ENCODE measurements at places on chromosomes 6 and 20.

GRCh38 chr6:107571354-107571753, 81.4 kb downstream of the SOBP start:
- DNase-seq: no peak

DNA sequence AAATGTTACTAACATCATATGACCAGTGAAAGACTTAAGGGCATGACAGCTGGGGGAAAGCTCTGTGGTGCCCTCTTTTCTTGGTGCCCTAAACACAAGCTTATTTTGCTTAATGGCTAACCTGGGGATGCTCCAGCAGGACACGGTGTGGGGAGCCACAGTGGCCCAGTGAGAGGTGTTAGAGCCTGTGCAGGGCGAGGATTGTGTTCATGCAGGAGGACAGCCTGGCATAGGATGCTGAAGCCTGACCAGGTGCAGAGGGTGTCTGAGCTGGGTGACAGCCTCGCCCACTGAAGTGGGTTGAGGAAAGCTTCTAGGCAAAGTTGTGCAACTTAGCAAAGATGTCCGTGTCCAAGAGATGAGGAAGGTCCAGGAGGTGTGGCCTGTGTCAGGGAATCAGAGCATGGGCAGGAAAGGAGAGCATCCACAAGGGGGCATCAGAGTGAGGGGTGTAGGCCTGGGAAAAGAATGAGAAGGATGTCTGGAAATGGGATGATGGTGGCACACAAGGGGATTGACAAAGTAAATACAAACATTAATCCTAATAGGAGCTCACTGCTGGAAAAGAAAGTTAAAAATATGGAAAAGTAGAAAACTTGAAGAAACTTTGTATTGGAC, 33.9 kb downstream of the SLC17A4 start:
- peak; percentile 27 for DNase-seq

DNA sequence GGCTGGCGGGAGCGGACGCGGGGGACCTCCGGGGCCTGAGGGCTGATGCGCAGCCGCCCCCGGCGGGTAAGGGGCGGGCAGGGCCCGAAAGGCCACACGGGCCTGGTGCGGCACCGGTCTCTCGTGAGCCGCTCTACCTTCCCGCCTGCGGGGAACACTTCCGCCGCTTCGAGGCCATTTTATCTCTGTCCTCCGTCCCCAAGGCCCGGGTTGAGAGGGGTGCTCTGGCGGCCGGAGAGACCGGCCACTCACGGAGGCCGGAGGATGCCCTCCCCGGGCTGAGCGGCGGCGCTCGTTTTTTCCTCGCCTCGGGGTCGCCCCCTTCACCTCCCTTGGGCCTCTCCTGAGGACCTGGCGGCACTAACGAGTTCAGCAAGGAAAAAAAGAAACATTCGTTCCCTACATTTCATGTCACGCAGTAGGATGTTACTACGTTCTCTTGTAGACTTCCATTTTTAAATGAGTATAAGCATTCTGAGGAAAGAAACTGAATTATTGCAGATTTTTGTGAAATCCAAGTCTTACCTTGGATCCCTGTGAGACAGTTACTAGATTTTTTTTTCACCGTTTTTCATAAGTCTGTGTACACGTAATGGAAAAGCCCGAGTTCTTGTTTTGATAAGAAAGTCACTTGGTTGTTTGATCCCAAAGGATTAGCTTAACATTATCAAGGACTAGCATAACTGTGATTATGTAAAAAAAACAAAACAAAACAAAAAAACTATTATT, 575 bp downstream of the WTAP start:
- DNase-seq: peak; percentile 39

DNA sequence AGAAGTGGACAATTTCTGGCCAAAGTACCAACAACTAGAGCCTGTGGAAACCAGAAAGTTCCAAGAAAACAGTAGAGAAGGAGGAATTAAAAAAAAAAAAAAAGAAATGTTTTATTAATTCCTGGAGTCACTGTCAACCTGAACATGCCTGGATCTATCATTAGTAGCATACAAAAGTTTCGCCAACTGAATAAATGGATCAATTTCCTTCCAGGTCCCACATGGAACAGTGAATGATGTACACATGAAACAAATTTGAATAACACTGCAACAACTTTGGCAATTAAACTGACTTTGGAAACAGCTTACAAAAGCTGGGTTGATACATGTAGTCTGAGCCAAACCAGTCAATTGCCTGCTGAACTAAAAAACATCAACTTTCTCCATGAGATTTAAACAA, 90.0 kb upstream of the HMGCLL1 start:
- no peak for DNase-seq

GRCh38 chr20:24970030-24970553, 21.0 kb downstream of the CST7 start:
- DNase-seq: no peak

GRCh38 chr20:916125-916799, at the start of gene ANGPT4:
TSS of gene ANGPT4 (minus strand) at chr20:916334. CDS start at chr20:916214, 120 bp downstream.
- no peak for DNase-seq

DNA sequence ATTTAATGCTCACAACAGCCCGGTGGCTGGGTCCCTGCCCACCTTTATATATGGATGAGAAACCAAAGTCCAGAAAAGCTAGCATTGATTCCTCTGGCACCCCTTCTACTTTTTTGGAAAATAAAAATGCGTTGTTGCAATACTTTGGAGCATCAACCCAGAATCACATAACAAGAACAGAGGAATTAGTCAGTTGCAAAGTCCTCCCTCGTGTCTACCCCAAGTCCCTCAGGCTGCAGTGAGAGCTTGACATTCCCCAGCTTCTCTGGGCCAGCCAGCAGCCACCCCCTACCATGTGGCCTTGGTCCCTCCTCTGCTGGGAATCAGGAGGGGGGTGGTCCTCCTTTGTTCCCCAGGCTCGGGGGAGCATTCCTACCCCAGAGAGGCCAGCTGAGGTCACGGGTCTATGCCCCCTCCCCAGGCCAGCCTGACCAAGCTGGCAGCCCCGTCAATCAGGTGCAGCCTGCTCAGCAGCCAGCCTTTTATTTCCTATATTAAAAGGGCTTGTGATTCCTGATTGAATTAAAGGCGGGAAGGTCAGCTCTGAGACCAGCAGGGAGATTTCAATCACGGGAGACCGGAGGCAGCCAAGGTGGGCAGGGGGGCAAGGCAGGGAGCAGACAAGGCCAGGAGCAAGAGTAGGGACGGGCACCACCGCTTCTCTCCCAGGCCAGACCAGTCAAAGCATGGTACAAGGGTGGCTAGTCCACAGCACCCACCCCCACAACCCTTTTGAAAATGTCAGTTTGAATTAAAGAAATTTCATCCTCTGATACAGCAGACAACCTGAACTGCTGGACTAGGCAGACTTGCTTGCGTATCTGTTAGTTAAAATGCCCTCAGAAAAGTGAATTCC, 158.9 kb downstream of the MRPL14 start:
- DNase-seq: peak; percentile 78

- DNase-seq: no peak
Observed at GRCh38 chr6:11397622-11398450, 139.7 kb upstream of the TMEM170B start.

- no peak for DNase-seq
Observed at GRCh38 chr6:17591287-17591686, 8.8 kb upstream of the FAM8A1 start.

DNA sequence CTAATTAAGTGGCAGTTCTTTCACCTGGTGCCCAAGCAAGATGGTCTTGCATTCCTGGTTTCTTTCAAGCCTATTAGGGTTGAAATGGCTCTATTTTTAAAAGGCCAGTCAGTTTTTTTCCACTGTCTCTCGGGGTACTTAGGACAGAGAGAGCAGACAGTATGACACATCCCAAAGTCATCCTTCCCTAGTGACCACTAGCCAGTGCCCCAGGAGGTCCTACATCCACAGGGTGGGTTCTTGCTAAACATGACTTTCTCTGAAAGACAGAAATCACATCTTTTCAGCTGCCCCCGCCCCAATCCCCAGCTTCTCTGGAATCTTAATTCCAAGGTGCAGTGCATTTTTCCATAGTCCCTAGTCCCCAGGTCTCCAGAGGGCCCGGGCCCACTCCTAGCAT, 192.4 kb downstream of the SLC24A3 start:
- no peak for DNase-seq
